ENCODE measurements at places on chromosomes 16 and 17.

DNA sequence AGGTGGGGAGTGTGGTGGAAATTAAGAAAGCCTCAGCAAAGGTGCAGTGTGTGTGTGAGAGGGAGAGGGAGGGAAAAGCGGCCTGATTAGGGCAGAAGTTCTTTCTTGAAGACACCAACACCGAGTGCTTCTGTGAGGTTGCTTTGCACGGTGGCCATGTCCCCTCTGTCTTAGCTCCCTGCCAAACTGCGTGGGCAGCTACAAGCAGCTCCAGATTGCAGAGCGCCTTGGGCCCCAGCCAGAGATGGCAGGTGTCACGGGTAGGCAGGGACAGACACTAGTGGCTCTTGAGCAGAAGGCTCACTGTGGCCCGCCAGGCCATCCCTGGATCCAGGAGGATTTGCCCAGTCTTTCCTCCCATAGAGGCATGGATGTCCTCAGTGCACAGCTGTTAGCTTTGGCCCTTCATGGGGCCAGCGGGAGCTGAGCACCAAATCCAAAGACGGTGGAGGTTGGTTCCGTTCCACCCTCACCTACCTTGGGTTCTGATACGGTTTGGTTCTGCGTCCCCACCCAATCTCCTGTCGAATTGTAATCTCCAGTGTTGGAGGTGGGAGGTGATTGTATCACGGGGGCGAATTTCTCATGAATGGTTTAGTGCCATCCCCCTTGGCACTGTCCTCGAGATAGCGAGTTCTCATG, 21.4 kb downstream of the KIAA0513 start:
- peak; percentile 98 for DNase-seq

GRCh38 chr17:77923776-77924513, 34.6 kb upstream of the TNRC6C start:
- DNase-seq, result no peak

DNA sequence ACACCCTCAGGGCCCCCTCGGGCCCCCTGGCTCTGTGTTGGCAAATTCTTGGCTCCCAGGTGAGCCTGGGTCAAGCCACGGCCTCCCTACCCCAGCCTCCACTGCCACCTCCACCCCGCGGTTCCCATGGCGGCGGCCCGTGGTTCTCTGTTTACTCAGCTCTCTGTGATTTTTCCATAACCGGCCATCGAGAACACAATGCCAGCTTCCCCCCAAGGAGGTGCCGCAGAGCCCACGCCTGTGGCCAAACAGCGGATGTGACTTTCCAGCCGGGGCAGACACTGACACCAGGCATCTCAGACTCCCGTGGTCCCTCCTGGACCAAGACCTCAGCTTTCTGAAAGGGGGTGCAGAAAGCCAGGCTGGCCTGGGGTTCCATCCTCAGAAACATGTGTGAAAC, 21.6 kb upstream of the ATP2A3 start:
- no peak for DNase-seq

DNA sequence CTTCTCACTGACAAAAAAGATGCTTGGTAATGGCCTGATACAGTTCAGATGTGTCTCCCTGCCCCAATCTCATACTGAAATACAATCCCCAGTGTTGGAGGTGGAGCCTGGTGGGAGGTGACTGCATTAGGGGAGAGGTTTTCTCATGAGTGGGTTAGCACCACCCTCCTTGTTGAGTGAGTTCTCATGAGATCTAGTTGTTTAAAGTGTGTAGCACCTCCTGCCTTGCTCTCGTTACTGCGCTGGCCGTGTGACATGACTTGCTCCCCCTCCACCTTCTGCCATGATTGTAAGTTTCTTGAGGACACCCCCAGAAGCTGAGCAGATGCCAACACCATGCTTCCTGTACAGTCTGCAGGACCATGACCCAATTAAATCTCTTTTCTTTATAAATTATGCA, 5.0 kb downstream of the TSR1 start:
- no peak for DNase-seq

- DNase-seq, result peak; percentile 23
These were observed 6.2 kb upstream of the TBKBP1 start for GRCh38 chr17:47687748-47688147.

- DNase-seq, result peak; percentile 96
These were observed 60.5 kb downstream of the TMEM132E start for GRCh38 chr17:34639706-34640425.

- no peak for DNase-seq
These were observed 76.0 kb downstream of the ZNF18 start for GRCh38 chr17:11921296-11921695.

DNA sequence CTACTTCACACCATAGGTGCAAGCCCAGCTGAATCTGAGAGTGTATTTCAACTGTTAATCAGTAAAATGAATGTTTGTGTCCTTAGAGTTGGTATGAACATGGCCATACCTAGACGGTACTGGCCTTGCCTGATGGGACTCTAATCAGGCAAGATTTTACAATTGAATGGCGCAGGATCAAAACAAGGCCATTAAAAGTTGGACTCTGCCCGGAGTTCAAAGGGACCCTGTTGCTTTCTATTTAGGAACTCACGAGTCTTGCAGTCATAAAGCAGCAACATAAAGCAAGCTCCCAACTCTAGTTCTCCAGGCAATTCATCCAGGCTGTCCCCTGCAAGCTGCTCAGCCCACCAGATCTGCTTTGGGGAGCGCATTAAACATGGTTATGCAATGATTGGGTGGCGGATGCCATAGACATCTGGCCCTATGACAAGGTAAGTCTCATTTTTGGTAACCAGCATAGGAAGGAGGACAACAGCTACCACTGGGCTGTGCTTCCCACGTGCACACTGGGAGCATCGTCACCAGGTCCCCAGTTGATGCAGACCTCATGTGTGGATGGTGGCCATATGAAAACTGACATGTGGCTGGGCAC, 8.8 kb downstream of the TMEM186 start:
- no peak for DNase-seq

DNA sequence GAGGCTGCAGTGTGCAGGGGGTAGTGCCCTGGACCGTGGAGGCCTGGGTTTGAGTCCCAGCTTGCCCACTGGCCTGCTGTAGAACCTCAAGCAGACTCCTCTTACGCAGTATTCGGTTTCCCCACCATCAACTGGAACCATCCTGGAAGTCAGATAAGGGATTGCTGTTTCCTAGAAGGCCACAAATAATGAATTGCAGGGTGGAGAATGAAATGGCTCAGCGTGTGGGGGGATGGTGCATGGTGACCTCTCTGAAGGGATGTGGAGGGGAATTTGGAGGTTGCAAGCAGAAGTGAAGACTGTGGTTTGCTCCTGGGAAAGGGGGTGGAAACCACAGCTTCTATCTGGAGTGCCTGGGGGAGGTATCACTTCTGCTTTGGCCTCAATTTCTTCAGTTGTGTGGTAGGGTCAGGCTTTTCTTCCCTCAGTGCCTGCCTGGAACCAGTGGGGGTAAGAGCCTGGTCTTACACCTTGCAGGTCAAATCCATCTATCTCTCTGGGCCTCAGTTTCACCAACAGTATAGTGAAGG, 1.7 kb downstream of the ADGRG5 start:
- no peak for DNase-seq

DNA sequence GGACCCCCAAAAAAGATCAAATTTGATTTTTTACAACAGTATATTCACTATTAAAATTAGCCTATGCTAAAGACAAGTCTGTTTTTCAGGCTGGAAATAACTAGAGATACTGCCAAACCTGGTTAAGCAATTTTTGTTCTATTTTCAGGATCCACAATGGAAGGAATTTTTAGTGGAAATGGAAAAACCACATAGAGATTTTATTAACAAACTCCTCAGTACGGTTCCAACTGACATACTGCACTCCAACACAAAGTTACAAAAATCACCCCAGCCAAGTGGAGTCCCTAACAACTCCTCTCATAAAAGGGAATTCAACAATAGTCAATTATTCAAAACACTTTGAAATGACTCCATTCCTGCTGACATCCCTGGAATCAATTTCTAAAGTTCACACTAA, 101.6 kb upstream of the TOB1 start:
- no peak for DNase-seq

DNA sequence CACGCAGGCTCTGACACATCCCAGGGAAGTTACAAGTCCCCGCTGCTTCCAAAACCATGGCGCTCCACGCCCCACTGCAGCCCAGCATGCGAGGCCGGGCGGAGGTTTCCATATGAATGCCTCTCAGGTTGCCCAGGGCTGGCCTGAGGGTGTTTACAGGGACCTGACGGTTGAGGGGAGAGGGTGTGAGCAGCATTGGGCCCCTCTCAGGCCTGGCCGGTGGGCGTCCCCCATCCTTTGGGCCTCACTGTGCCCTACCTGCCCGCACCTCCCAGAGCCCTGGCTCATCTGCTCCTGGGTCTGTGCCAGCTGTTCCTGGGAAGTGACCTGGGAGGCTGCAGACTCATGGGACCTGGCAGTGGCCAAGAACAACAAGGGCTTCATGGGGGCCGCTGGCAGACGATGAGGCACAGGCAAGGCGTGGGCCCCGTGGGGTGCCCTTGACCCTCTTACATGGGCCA, 173.5 kb downstream of the C16orf95 start:
- DNase-seq, result no peak
